ENCODE measurements at places on chromosomes 11 and 22. TPM values are rescaled to one million over a fixed set of nuclear protein-coding genes. Genes with fewer than 3 reads are reported as not detected.

GRCh38 chr11:124900464-124900863 lies 2.8 kb upstream of the ROBO4 start:
- DNase-seq = peak; percentile 39

DNA sequence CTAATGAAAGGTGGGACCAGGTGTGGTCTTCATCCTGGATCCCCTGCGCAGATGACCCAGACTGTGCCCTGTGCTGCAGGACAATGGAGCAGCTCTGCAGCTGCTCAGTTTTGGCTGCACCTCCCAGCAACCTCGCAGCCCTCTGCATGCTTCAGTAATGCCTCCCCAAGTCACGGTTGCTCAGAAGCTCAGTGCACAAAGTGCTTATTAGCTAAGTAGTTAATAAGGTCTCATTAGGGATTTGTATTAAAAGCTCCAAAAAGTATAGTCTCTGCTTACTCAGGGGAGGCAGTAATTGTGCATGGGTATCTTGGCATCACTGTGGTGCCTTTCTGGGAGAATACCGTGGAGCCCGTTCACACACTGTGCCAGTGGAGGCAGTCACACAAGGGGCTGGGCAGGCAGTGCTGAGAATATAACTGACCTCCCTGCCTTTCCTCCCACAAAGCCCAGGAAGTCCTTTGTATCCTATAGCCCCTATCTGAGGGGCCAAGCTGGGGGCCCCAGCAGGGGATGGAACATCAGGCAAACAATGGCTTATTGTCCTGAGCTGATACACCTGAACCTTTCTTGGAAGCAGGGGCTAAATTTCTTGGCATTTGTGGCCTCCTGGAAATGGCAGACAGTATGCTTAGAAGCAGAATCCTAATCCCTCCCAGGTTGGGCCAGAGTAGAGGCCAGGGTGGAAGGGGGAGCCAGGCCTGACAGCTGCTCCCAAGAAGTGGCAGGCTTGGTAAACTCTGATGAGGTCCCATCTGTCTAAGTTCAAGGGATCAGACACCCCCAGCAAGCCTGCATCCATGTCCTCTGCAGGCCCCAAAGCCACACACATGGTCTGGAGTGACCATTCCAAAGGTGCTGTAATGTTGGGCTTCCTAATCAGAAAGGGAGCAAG lies 125.5 kb upstream of the PARVA start:
- DNase-seq = no peak

DNA sequence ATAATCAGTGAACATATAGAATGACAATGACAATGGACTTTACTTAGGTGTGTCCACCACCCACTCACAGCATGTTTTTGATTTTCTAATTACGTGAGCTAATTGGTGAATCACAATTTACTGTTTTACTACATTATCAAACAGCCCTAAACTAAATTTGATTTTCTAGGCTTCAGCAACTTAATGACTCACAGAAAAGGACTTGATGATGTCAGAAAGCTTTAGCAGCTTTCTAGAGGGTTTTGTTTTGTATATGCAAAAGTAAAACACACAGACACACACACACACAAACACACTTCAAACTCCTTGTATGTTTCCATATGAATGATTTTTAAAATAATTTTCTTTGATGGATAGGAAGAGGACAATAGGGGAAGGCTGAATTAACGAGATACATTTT lies 878.6 kb upstream of the CCDC90B start:
- peak; percentile 12 for DNase-seq

GRCh38 chr11:116707161-116707629 lies 65.6 kb downstream of the BUD13 start:
- no peak for DNase-seq

GRCh38 chr11:107999759-108000455 lies 8.8 kb upstream of the CUL5 start:
- DNase-seq = peak; percentile 23

DNA sequence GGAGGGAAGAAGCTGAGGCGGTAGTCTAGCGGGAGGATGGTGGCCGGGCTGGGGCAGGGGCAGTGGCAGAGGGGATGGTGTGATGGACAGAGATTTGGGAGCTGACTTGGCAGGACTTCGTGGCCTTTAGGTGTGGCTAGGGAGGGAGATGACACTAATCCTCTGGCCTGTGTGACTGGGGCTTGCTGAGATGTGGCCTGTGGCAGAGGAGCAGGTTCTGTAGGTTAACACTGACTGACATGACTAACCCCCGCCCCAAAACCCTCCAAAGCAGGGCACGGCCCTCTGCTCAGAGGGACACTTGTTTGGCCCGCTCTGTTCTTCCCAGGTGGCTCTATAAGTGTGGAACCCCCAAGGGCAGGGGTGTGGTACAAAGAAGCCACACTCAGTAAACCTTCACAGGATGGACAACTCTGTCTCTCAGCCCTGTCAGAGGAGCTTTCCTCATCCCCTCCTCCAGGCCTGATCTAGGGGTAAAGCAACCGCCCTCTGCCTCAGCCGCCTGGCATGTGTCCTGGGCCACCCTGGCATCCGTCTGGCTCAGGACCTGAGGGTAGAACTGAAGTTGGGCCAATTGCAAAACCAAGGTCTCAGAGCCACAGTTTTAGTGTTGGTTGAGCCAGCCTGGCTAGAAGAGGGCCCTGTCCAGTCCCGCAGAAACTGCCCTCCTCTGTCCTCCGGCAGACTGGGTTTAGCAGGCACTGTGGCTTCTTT lies 15.6 kb downstream of the TOM1 start:
- no peak for DNase-seq

GRCh38 chr11:16769386-16769785 lies 30.9 kb downstream of the C11orf58 start:
- no peak for DNase-seq

- DNase-seq = no peak
Measured at GRCh38 chr11:36775756-36776155, 177.7 kb upstream of the RAG2 start.

- no peak for DNase-seq
Measured at GRCh38 chr22:18148293-18148965, 1.5 kb upstream of the USP18 start.

DNA sequence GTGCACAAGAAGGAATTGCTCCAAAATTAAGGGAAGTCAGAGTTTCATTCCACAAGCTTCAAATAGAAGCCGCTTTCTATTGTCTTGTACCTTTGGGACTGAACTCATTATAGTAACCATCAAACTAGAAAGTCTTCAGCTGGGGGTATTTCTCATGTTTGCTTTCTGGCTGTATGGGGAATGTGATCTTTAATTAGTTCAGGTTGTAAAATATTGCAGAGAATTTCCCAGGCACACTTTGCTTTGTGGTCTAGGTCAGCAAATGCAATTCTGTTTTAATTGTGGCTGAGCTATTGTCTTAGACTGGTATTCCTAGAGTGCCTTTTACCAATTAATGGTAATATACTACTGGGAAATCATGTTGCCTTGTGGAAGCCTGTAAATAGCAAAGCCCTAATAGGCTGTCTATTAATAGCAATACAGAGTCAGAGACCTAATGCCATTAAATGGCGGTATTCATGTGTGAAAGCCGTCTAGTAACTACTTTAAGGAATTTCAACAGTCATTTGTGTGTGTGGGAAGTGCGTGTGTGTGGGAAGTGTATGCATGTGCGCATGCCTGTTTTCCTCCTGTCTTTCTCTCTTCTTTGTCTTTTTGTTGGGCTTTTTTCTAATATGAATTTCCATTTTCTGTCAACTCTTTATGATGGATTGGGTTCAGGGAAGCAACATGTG lies 276.6 kb downstream of the FAT3 start:
- peak; percentile 21 for DNase-seq

The MYBPC3 gene
- not detected for total RNA-seq
